ENCODE measurements at places on chromosomes 6 and 20.
A peak's percentile ranks its signal among the peaks of the same experiment; 100 is the strongest.

GRCh38 chr6:156928972-156929371, 151.8 kb downstream of the ARID1B start:
- DNase-seq: no peak

DNA sequence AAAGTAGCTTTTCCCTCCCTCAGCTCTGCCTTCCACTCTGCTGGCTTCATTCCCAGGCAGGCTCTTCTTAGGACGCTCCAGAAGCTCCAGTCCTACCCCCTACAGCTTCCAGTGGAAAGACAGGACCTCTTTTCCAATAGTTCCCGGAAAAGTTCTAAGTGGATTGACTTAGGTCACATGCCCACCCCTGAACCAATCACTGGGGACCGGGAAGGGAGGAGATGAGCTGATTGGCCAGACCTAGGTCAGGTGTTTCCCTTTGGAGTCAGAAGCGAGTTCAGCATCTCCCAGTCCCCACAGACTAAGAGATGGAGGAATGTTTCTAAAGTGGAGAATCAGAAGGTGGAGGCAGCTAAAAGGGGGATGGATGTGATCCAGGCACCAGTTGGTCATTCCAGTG, 62.9 kb upstream of the KCNG1 start:
- DNase-seq: no peak

- DNase-seq: no peak
Measured at GRCh38 chr6:79372757-79373156, 138.3 kb upstream of the HMGN3 start.

DNA sequence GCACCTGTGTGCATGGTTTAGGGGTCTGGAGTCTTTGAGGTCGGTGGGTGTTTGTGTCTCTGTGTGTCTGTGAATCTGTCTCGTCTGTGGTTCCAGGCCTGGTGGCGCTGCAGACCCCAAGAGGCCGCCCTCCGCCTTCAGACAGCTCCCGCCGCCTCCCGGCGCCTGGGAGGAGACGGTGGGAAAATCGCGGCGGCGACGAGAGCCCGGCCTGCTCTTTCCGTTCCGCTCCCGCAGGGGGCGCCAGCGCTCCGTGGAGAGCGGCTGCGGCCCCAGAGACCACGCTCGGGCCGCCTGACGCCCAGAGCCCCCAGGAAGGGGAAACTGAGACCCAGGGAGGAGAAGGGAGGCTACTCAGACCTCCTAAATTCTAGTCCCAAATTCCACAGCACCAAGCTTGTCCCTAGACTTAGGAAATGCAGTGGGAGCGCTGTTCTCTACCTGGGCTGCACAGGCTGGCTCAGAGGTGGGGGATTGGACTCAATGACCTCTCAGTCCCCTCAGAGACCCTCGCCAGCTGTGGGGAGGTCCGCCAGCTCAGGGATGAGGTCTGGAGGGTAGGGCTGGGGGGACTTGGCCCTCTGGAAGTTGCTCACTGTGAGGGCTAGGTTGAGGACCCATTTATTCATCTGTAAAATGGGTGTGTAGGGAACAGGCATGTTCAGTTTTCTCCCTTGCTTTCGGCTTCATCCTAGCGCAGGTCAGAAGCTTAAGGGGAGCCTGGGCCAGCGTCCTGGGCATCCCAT, 36.9 kb upstream of the BLCAP start:
- DNase-seq: peak; percentile 28

DNA sequence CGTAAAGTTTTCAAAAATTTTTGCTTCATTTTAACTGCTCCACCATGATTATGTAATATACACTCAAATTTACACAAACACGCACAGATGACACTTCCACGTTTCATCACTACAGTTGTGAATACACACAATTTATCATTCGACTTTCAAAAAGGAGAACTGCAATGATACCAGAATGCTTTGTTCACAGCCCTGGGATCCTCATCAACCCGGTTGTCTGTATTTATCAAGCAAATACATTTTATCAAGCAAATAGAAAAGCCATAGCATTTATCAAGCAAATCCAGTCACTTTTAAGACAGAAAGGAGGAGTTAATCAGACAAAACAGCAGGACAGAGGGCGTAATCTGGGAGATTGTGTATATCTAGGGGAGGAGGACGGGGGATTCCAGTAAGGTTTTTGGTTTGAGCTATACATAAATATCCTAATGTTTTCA, 20.3 kb upstream of the ABT1 start:
- no peak for DNase-seq

DNA sequence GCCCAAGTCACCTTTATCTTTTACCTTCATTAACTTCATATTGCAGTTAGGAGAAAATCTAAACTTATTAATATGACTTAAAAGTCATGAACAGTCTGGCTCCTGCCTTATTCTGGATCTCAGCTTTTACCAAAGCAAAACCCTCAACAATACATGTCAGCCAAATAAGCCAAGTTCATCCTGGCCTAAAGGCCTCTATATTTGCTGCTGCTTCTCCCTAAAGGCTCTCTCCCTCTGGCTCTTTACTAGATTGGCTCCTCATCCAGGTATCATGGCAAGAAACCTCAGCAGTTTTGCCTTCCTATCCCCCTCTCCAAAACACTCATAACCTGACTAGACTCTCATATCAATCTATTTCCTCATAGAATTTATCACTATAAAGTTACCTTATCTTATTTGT, 11.1 kb downstream of the LMBRD1 start:
- no peak for DNase-seq

DNA sequence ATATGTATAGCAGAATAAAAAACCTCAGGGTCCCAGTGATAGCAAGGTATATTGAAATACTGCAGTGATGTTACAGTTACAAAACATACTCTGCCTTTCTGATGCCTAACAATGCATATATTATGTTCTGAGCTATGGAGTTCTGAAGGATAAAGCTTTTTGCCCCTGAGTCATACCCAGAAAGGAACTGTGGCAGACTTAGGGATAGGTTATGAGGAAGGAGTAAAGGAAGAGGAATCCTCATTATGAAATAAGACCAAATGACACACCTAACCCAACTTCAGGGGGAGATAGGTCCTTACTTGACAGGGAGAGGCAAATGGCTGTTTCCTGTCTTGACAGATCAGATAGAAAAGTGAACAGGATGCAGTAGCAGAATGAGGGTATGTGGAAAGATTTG, 940.6 kb upstream of the FLRT3 start:
- no peak for DNase-seq

DNA sequence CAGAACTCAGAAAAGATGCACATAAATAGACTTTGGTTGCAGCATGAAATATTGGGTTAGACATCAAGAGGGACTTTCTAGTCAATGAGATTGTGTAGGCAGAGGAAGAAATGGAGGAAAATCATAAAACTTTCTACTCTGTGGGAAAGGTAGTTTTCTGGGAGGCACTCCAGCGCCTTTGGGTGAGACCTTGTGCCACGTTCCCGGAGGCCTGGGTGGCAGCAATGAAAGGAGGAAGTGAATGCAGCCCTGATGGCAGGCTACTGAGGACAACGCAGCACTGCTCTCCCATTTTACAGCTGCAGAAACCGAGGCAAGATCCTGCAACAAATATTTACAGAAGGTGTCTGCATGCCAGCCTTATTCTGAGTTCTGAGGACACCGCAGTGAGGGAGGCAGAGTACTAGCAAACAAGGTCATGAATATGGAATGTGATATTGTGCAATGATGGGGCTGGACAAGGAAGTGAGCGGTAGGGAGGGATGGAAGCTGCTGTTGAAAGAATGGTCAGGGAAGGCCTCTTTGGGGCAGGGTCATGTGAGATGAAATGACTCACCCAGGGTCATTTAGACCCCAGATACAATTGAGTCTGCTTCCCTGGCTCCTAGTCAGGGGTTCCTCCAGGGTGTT, 159.1 kb downstream of the TFAP2C start:
- no peak for DNase-seq

DNA sequence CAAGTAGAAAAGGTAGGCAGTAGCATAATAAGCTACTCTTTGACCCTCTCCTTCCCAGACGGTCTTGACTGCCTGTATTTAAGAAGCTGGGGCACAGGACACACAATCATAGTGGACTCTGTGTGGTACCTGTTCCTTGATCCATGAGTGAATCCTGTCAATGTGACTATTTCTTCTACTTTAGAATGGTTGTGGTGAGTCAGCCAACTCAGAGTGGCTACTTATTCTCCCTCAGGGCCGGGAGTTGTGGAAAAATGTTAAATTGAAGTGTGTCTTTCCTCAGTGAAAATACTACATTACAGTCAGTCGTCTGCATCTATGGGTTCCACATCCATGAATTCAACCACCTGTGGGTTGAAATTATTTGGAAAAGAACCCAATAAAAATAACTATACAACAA, 30.8 kb upstream of the PREP start:
- DNase-seq: no peak

DNA sequence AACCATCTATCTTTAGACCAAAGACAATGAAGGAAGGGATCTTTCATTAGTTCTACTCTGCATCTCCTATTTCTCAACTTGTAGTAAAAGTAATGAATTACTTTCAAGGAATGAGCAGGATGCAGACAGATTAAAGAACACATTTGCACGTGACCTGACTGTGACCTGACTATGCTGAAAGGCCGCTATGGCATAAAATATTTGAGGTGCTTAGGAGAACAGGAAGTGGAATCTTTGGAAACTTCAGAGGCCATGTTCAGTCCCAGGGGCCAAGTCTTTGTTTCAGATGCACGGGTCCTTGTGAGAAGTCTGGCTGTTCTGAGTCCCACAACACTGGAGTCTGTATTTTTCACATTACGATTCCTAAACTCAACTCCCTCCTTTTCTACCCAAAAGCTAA, 41.0 kb downstream of the NINL start:
- DNase-seq: no peak

DNA sequence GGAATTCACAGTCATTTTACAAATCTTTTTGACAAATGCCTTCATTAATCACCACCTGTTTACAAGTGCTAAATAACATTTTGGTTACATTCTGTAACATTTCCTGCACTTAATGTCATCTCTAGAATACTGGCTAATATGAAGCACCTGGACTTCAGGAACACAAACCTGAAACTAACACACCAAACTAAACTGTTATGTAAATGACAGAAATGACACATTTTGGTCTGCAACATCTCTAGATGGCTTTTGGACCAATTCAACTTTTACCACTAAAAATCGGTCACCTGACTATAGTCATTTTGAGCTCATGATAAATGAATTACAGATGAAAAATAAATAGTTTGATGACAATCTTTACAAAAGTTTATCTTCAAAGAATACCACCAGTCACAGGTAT, 80.6 kb downstream of the ATG5 start:
- DNase-seq: no peak

- DNase-seq: no peak
Measured at GRCh38 chr20:32411955-32412706, 54.0 kb downstream of the ASXL1 start.

DNA sequence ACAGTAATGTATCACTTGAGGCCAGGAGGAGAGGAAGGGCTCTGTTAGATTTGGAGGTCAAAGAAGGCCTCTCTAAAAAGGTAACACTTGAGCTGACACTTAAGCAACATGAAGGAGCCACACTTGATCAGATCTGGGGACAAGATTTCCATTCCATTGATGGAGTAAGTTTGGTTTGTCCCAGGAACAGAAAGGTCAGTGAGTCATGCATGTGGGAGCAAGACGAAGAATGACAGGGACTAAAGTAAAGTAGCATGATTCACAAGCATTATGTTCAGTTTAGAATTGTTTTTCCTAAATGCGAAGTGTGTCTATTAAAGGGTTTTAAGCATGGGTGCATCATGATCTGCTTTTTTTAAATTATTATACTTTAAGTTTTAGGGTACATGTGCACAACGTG, 47.4 kb downstream of the COL21A1 start:
- no peak for DNase-seq

GRCh38 chr20:3687655-3688054, 5.8 kb upstream of the ADAM33 start:
- no peak for DNase-seq

DNA sequence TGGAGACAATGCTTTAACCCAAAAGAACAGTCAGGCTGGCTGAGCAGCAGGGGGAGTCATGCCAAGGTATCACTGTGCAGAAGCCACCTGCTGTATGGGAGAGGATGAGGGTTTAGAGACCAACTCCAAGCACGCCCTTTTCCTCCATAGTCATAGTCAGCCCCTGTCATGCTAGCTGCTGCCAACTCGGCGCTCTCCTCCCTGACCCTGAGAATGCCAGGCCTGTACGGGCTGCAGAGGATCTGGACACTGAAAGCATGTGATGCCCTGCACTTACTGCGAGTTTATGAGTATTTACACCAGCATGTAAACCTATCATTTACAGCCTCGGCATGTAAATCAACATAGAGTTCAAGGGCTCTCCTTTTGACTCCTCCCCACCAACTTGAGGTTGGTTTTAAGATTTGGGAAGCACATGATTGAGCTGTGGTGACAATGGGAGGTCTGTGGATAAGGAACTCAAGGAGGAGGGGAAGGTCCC, 11.7 kb upstream of the SCUBE3 start:
- no peak for DNase-seq

DNA sequence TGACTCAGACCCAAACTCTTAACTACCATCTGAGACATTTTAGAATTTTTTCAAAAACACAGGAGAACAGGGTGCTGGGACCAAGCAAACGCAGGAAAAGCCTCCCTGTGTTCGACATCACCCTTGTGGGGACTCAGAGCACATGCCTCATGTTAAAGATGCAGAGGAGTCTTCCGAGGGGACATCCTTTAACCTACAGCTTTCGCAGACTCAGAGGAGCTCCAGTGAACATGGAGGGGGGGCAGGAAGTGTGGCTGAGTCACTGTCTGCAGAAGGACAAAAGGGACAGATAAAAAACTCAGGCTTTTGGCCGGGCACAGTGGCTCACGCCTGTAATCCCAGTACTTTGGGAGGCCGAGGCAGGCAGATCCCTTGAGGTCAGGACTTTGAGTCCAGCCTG, 15.1 kb downstream of the BMP7 start:
- DNase-seq: no peak

DNA sequence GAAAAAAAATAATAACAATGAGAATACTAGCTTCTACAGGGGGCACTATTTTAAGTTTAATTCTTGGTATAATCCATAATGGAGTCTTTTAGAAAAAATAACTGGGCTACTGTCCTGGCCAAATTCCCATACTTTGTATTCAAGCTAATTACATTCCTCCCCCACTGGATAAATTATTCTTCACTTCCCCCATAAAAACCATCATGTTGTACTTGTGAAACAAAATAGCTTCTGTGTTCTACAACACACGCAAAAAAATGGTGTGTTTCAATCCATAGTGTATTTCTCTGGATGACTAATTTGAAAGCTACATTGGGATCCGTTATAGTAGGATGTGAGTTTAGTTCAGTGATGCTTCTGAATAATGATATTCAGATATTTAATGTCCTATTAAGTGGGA, 21.6 kb upstream of the HDDC2 start:
- no peak for DNase-seq

DNA sequence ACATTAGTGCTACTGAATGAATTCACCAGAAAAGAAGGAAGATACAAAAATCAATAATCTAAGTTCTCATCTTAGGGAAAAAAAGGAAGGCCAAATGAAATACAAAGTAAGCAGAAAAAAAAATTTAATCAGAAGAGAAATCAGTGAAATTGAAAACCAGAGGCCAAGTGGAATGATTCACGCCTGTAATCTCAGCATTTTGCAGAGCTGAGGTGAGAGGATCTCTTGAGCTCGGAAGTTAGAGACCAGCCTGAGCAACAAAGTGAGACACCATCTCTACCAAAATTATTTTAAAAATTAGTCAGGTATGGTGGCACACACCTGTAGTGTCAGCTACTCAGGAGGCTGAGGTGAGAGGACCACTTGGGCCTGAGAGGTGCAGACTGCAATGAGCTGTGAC, 21.2 kb upstream of the ASF1A start:
- DNase-seq: no peak

GRCh38 chr20:48171626-48172356, 386.5 kb upstream of the SULF2 start:
- no peak for DNase-seq

GRCh38 chr20:44336725-44337380, at the start of gene R3HDML:
TSS of gene R3HDML (plus strand) at chr20:44337043. CDS start at chr20:44337158, 115 bp downstream.
- no peak for DNase-seq
